Spinal cord (tissue), 10 donors: ENCODE measurements at places on chromosomes 5 and 9.

DNA sequence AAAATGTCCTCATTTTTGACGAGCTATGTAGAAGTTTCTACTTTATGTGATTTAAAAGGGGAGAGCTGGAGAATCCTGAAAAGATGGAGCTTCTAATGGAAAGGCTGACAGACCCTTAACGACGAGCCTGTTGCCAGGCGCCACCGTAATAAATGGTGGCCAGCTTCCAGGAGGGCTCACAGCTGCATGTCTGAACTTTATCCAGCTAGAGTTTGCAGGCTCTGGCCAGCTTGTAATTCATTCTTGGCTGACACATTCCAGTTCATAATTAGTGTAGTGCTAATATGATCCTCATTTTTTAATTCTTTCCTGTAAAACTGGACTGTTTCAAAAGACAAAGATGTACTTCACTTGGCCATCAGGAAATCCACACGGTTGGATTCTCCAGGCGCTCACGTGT, 246.7 kb downstream of the GAS1 start:
- peak; percentile 22 for DNase-seq

DNA sequence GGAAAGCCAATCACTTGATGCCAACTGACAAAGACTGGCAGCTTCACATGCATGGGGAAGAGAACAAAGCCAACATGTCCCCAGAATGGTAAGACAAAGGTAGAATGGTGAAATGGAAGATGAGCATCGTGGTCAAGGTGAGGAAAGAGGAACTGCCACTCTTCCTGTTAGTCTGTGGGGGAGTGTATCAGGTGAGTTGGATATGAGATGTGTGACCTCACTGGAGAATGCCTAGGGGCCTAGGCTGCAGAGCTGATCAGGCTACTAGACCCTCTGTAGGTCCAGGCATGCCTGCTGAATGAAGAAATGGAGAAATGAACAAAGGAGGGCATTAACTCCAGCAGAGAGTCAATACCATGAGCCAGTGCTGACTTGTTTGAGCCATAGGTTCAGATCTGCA, 112.4 kb upstream of the SLC1A3 start:
- DNase-seq: no peak

DNA sequence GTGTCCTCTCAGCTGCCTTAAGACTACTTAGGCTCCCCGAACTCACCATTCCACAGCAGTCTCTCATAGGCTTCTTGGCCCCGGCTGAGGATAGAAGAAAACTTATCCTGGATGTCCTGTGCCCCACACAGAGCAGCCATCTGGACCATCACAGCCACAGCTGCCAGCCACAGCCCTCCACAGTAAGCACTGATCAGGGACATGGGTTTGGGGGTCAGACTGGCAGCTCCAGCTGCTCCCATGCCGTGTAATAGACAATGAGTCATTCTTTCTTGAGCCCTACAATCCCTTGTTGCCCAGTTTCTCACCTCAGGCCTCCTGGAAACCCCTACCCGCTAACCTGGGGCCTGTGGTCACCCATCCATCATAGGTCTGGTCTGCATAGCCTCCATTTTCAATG, 5.7 kb downstream of the CREB3 start:
- no peak for DNase-seq

- no peak for DNase-seq
Measured at GRCh38 chr9:27967210-27967609, 393.9 kb upstream of the C9orf72 start.

GRCh38 chr5:74126294-74126693, 500.3 kb downstream of the ARHGEF28 start:
- DNase-seq: no peak

DNA sequence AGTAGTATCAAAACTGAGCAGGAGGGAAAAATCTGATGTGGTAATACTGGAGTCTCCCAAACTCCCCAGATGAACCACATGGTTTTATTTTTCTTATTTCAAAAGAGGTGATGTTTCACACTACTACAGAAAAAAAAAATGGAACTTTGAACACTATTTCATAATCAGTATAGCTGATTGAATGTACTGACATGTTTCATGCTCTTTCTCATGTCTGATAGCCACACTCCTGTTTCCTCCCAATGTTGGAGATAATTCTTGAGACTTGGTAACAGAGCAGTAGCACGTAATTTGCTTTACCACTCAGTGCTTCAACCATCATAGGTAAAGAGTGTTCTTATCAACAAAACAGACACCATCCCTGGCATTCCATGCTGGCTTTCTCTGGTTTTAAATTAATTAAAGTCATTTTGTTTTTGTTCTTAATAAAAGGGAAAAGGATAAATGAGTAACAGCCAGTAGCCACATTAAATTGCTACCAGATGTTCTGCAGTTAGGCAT, 85.2 kb downstream of the MUSK start:
- DNase-seq: no peak

GRCh38 chr5:168159425-168159824, 132.0 kb upstream of the WWC1 start:
- peak; percentile 54 for DNase-seq

- DNase-seq: no peak
Measured at GRCh38 chr5:96629774-96630173, 32.4 kb upstream of the CAST start.

DNA sequence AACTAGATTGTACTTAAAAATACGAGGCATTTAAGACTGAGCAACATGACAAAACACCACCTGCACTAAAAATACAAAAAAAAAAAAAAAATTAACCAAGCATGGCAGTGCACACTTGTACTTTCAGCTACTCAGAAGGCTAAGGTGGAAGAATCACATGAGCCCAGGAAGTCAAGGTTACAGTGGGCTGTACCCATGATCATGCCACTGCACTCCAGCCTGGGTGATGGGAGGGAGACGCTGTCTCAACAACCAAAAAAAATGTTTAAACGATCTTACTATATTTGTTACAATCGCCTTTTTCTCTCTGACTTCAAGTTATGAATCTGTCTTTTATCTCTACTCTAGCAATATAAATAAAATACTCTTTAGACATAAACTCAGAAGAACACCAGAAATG, 1454.3 kb downstream of the MAT2B start:
- DNase-seq: no peak

GRCh38 chr5:76196886-76197489, 113.8 kb downstream of the SV2C start:
- DNase-seq: no peak

DNA sequence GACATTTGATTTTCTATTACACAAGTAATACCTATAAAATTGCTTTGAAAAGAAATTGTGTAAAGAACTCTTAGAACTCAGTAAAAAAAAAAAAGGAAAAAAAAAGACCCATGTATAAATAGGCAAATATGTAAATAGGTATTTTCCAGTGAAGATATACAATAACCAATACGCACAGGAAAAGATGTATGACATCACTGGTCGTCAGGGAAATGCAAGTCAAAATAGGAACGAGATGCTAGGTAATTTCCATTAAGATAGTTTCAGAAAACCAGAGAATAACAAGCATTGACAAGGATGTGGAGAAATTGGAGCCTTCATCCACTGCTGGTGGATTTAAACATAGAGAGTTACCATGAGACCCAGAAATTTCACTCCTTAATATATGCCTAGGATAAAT, 708.8 kb downstream of the MTRR start:
- DNase-seq: no peak

DNA sequence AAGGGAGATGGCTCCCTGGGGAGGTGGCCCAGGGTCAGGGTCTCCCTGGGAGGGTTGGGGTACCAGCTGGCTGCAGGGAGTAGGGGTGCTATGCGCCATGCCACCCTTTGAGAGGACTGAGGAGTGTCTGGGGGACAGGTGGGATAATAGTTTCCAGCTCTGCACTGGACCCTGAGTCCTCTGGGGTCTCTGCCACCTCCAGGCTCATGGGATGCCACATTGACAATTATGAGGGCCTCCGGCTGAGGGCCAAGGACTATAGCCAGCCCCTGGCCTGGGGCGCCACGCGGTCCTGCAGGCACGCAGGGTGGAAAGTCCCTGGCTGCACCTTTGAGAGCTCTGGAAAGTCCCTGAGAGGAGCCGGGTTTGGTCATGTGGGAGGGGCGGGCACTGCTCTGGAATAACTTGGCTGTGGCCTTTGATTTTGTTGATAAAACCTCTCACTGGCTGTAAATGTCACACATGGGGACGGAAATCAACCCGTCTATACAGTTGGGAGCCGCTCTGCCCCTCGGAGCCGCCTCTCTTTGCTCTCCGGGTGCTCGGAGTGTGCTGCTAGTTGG, 16.0 kb downstream of the TRAF2 start:
- no peak for DNase-seq

- DNase-seq: no peak
Measured at GRCh38 chr5:82538339-82539034, 260.3 kb upstream of the RPS23 start.

GRCh38 chr9:132168851-132169250, 7.0 kb downstream of the NTNG2 start:
- no peak for DNase-seq

- DNase-seq: no peak
Measured at GRCh38 chr5:139120521-139120920, 77.6 kb downstream of the SIL1 start.

DNA sequence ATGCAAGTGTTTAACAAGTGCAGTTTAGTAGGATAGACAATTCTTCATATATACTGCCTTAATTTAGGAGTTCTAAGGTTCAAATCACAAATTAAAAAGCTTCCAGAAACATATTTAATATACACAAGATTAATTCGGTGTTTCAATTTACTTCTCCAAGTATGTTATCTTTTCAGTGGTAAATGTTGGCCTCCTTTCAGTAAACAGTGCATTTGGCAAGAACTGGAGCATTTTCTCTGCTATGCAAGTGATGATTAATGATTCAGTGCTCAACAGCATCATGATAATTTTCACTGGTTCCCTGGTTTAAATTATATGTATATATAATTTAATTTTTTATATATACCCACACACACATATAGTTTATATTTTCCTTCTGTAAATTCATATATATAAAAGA, 541.7 kb downstream of the EFNA5 start:
- DNase-seq: no peak

- DNase-seq: no peak
Measured at GRCh38 chr5:19256036-19256435, 732.0 kb downstream of the CDH18 start.

- DNase-seq: peak; percentile 45
Measured at GRCh38 chr5:139105621-139106071, 92.5 kb downstream of the SIL1 start.

- DNase-seq: no peak
Measured at GRCh38 chr9:129283705-129284606, 105.9 kb upstream of the IER5L start.

DNA sequence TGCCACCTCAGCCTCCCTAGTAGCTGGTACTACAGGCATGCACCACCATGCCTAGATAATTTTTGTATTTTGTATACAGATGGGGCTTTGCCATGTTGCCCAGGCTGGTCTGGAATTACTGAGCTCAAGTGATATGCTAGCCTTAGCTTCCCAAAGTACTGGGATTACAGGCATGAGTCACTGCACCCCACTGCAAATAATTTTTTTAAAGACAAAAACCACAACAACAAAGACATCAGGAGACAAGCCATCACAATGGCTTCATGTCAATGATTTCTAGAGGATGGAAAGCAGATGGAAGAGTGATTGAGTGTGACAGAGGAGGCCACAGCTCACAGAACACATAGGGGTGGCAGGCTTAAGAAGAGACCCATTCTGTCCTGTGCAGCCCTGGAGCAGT, 97.9 kb upstream of the PCSK1 start:
- DNase-seq: no peak

- DNase-seq: peak; percentile 64
Measured at GRCh38 chr9:2378266-2378665, 243.3 kb upstream of the VLDLR start.

GRCh38 chr5:22896152-22896551, 43.0 kb upstream of the CDH12 start:
- no peak for DNase-seq

GRCh38 chr5:66689522-66690220, 93.5 kb downstream of the MAST4 start:
- no peak for DNase-seq

DNA sequence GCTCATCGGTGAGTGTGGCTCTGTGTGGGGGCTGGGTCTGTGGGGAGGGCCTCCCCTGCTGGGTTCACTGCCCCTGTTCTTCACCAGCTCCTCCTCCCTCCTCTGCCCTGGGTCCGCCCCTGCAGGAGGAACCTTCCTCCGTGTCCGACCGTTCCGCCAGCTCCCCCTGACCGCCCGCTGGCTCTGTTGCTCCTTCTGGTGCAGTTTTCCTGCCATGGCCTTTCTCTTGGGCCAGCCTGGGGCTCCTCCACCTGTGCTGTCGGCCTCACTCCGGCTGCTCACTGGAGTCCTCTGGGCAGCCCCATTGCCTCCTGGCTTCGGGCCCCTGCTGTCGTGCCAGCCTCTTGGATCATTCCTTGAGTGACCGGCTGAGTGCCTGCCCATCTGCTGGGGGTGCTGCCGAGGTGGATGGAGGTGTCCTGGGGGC, 12.3 kb downstream of the RNU6ATAC start:
- DNase-seq: no peak

DNA sequence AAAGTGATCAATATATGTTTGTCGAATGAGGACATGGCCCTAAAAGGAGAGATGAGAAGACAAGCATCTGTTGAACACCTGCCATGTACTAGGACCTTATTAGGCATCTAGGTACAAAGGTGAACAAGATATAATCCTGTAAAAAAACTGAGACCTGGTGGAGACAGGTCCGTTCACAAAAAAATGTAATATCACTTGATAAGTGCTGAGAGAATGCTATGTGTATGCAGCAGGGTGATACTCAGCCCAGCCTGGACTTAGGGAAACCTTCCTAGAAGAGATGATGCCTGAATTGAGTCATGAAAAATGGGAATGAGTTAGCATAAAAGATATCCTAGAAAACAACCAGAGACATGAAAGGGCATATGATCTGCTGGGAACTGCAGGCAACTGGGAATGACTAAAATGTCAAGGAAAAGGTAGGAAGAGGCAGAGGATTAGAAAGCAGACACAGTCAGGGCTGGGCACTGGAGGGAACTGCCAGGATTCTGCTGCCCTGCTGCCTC, 108.5 kb downstream of the ADRB2 start:
- DNase-seq: no peak

DNA sequence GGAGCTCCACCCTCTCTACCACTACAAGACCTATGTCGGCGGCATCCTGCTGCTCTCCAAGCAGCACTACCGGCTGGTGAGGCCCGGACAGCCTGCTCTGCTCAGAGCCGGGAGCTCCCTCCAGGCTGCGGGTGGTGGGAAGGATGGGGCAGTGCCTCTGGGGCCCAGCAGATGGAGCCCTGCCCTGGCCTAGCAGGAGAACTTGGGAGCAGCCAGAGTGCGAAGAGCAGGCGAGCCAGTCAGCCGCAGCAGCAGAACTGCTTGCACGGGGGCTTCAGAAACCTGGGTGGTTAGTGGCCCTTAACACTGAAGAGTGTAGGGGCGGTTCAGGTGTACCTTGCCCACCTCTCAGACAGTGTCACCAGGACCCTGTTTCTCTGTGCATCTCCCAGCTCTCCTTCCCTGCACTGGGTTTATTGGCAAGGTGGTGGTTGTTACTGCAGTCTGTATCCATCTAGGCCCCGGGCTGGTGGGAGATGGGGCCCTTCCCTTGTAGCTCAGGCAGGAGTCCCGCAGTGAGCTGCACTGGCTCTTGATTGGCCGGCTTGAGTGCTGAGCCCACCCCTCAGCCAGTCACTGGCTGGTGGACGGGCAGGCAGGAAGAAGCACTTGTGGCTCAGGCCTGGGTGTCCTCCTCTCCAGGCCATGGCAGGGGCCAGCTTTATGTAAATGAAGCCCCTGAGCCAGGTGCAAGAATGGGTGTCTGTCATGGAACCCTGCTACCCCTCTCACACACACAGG, 7.7 kb downstream of the B4GALT7 start:
- peak; percentile 48 for DNase-seq

- DNase-seq: peak; percentile 73
Measured at GRCh38 chr9:133999851-134000265, 7.7 kb upstream of the VAV2 start.

- DNase-seq: no peak
Measured at GRCh38 chr9:16115994-16116393, 563.2 kb downstream of the CCDC171 start.
